H9 (cell line): ENCODE measurements at places on chromosomes 6 and 20. TPM values are rescaled to one million over a fixed set of nuclear protein-coding genes. Genes with fewer than 3 reads are reported as not detected.

SLC22A1 gene
- 0.39 and 0.50 TPM in 2 replicates for total RNA-seq

DNA sequence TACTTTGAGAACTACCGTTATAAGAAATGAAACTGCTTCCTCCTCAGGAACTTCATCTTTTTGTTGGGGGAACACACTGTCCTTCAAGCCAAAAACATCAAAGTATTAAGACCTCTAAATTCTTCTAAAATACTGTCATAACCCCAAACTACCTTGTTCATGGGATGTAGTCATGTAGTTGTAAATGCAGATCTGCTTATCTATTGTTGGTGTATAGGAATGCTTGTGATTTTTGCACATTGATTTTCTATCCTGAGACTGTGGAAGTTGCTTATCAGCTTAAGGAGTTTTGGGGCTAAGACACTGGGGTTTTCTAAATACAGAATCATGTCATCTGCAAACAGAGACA is 282.9 kb upstream of the RUNX2 start:
- no peak overlapping the region for H3K27ac ChIP-seq
- no peaks in the 10 kb centered on the region for H3K36me3 ChIP-seq
- no peaks in the 10 kb centered on the region for H3K27me3 ChIP-seq
- H3K4me3 ChIP-seq = no peak overlapping the region
- H3K4me1 ChIP-seq = no peaks in the 10 kb centered on the region; the same call in 1 of the 2 replicates

DNA sequence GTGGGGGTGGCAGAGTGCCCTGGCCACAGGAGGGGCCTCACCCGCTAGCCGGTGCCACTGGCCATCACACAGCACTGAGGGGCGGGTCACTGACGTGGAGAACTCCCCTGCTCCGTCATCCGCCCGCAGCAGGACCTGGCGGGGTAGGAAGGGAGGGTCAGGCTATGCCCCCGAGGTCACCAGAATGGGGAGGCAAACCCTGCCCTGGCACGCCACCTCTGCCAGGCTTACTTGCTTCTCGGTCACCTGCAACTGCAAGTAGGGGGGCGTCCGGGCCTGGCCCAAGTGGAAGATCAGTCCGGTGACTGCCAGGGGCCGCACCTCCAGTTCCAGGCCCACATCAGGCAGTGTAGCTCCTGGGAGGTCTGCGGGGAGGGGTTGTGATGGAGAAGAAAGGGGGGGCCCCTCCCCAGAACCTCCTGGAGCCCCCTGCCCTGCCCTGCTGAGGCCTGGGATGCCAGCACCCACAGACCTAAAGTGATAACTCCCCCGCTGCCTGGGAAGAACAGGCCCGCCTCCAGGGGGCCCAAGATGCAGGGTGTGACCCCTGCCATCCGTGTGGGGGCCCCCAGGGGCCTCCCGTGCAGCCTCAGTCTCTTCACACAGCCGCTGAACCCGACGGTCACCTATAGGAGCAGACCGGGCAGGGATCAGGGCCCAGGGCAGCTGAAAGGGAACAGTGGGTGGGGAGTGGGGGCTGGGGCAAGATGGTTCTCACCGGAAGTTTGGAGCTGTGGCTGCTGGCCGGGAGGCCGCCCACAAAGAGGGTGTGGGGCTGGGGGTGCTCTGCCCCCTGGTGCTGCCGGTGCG is 7.4 kb downstream of the ADRM1 start:
- H3K27me3 ChIP-seq = no peaks in the 10 kb centered on the region
- no peaks in the 10 kb centered on the region for H3K4me1 ChIP-seq
- H3K36me3 ChIP-seq = peaks cover 63% of the 10 kb centered on the region
- H3K4me3 ChIP-seq = no peak overlapping the region

- no peaks in the 10 kb centered on the region for H3K36me3 ChIP-seq
- H3K4me1 ChIP-seq = no peaks in the 10 kb centered on the region
- DNase-seq = no peak
Measured at GRCh38 chr20:50517817-50518154, 7.6 kb downstream of the PTPN1 start.

SMPDL3A gene
- 0.59 and 0.68 TPM in 2 replicates for total RNA-seq

- no peak overlapping the region for H3K27ac ChIP-seq
- DNase-seq = no peak
- no peak overlapping the region for H3K4me3 ChIP-seq
- H3K36me3 ChIP-seq = no peaks in the 10 kb centered on the region
- no peaks in the 10 kb centered on the region for H3K27me3 ChIP-seq
- no peaks in the 10 kb centered on the region for H3K4me1 ChIP-seq
Measured at GRCh38 chr6:53424300-53424699, 75.5 kb upstream of the ELOVL5 start.

- no peak for DNase-seq
- H3K4me1 ChIP-seq = no peaks in the 10 kb centered on the region
- H3K36me3 ChIP-seq = no peaks in the 10 kb centered on the region
- H3K27ac ChIP-seq = no peak overlapping the region
Measured at GRCh38 chr6:139569566-139569965, 195.1 kb upstream of the CITED2 start.

- no peaks in the 10 kb centered on the region for H3K4me1 ChIP-seq
- H3K4me3 ChIP-seq = no peak overlapping the region
- no peaks in the 10 kb centered on the region for H3K27me3 ChIP-seq
- no peak overlapping the region for H3K27ac ChIP-seq
- DNase-seq = no peak
Measured at GRCh38 chr6:1784422-1784884, 174.7 kb downstream of the FOXC1 start.

SAMD5 gene
- total RNA-seq = 0.04 and 0.29 TPM in 2 replicates

ERVFRD-1 gene
- total RNA-seq = not detected in 2 replicates

- no peak overlapping the region for H3K27ac ChIP-seq
- peaks cover 4% of the 10 kb centered on the region; the same call in 1 of the 2 replicates for H3K4me1 ChIP-seq
- peaks cover 38% of the 10 kb centered on the region for H3K36me3 ChIP-seq
- DNase-seq = no peak
- no peaks in the 10 kb centered on the region for H3K27me3 ChIP-seq
Measured at GRCh38 chr6:548517-548916, 108.4 kb downstream of the HUS1B start.

LGSN gene
- 0.13 and 0.22 TPM in 2 replicates for total RNA-seq

GABRR1 gene
- total RNA-seq = 0.26 and 0.33 TPM in 2 replicates
